ENCODE measurements at places on chromosomes 4 and X.

GRCh38 chr4:73867783-73868182, 1.4 kb upstream of the CXCL1 start:
- no peak for DNase-seq

DNA sequence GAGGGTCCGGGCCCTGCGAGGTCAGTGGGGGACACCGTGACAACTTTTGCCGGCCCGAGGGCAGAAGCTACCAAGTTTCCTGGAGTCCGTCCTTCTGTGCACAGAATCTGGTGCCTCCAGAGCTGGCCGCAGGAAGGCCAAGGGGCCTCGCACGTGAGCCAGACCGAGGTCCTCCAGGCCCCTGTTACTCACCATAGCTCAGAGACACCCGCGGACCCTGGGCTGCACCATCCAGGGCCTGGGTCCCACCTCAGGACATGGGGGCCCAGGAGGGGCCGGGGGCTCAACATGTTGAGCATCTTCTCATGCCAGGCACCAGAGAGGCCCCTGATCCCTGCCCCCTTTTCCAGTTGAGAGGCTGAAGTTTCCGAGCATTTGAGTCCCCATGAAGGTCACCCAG, 87.9 kb downstream of the HMX1 start:
- DNase-seq: no peak

DNA sequence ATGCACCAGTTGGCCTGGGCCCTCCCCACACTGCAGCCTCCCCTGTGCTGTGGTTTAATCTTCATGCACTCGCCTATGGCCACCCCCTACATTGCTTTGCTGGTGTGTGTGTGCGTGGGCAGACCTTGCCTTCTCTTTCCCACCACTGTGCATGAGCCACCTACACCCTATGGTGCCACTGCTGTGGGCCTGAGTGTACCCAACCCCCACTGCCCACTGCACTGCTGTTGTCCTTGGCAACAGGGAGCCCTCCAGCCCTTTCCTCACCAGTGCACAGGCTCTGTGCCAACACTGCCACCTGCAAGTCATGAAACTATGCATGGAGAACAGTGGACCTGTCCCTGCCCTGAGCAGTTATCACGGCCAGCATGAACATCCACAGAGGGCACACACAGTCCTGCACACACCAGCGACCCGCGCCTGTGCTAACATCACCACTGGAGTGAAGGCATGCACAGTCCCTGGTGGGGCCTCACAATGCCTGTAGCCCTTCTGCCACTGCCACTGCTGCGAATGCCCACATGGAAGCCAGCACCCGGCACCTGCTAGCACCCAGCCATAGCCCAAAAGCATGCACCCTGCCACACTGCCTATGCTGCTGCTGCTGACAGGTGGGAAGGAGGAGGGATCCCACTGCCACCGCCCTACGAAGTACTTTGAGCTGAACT, 237.8 kb upstream of the ARSJ start:
- no peak for DNase-seq

DNA sequence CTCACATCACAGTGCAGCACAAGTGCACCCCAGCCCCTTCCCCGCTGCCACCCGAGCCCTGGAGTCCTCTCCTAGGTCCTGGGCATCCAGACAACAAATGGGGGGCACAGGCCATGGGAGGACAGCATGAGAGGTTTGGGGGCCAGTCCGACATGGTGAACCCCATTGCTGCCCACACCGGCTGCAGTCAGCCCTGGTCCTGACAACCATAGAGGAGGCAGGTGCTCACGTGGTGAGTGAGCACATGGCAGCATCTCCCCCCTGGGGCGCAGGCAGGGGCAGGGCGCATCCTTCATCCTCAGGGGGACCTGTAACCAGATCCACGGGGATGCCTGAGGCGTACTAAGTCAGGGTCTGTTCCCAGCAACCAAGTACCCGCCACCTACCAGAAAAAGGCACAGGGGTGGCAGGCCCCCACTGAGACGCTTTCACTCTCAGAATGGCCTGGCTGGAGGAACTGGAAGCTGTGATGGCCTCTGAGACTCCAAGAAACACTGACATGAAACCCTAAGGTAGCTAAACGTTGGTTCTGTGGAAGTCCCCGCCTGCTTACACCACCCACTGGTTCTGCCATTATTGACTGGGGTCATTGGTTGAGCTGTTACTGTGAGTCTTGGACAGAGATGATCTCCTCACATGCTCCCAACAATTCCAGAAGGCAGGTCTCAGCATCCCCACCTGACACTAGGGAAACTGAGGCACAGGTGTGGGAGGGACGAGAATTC, 6.5 kb downstream of the ZFYVE28 start:
- DNase-seq: no peak

GRCh38 chrX:31423609-31424189, 351.9 kb upstream of the FTHL17 start:
- no peak for DNase-seq
